ENCODE measurements at places on chromosomes 1 and 21.
A peak's percentile ranks its signal among the peaks of the same experiment; 100 is the strongest.

DNA sequence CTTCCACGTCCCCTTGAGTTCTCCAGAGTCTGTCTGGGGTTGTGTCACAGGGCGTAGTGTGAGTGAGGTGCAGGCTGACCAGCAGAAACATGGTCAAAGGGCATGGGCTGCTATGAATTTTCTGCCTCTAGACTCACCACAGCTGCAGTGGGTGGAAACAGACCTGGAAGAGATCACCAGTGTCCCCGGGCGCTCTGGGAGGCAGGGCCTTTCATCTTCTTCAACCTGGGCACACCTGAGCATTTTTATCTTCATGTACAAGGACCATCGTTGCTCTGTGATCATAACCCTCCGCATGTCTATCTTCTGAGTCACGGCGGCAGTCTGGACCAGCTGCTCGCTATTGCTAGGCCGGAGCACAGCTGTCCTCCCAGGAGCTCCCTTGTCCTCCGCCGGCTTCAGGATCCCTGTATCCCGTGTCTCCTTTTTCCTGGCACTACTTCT, 29.6 kb downstream of the DEGS1 start:
- DNase-seq = no peak

- no peak for DNase-seq
Measured at GRCh38 chr1:210702506-210702905, 373.8 kb downstream of the HHAT start.

DNA sequence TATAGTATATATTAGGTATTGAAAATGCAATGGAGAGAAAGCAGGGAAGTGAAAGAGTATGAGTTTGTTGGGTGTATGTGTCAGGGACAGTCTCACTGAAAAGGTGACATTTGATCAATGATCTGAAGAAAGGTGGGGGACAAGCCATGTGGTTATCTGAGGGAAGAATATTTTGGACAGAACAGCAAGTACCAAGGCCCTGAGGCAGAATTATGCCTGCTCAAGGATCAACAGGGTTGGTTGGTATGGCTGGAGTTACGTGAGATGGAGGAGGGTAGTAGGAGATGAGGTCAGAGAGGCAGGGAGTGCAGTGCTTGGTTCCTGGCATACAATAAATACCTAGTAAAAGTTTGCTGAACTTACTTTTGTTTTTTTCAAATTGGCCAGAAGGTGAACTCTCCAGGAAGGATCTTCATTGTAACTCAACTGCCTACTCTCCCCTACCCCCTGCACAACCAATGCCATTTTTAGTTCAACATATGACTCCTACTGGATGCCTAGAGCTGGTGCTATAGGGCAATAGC, 1.8 kb downstream of the LAMTOR2 start:
- no peak for DNase-seq

DNA sequence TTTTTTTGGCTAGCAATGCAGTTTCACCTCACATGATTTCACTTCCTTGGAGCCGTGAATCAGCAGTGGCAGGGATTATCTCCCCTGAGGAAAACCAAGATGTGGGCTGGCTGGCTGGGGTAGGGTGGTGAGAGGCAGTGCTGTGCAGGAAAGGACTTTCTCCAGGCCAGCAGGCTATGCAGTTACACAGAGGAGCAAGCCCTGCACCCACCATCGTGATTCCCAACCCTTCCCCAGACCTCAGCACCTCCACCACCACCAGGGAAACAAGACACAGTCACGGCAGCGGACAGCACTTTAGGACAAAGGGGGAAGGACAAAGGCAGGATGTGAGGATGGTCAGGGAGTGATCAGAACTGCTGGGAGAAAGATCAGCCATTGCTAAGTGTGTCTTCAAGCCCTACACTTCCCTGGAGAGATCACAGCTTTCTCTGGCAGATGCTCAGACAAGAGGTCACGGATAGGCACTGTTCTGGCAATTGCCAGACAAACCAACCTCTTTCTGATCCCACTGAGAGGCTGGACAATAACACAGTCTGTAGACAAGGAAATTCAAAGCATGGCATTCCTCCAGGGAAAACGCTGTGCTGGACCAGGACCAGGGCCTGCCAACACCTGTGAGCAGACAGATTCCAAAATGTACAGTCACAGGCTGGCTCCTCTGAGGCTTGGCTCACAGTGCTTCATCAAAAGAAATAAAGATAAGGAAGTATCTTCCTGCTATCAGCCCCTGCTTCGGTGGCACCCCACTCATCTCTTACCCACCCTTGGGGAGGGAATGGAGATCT, 509.4 kb downstream of the SMYD3 start:
- no peak for DNase-seq

GRCh38 chr1:203325418-203326091, 20.2 kb downstream of the BTG2 start:
- peak; percentile 78 for DNase-seq

- no peak for DNase-seq
Measured at GRCh38 chr1:222750651-222751050, 13.6 kb downstream of the FAM177B start.

DNA sequence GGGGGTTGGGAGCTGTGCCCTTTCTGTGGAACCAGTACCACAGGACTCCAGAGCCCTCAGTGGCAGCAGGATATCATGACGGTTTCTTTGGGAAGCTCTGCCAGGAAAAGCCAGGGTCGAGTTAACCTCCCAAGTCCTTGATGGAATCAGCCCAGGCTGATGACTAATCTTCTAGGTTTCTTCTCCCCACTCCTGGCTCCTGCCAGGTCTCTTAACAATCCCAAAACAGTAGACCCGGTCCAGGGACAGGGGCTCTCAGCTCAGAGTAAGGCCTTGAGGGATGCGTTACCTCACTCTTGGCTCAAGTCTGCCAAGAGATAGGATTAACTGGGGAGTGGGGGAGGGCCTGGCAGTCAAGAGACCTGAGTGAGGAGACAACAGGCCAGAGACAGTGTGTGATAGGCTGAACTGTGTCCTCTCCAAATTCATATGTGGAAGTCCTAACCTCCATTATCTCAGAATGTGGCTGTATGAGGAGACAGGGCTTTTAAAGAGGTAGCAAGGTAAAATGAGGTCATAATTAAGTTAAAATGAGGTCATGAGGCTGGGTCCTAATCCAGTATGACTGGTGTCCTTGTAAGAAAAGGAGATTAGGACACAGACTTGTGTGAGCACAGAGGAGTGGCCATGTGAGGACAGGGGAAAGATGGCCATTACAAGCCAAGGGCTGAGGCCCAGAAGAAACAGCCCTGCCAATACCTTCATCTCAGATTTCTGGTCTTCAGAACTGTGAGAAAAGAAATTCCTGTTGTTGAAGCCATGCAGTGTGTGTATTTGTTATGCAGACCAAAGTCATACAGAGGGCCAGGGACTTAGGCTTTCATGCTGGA, 95.0 kb downstream of the BEND5 start:
- no peak for DNase-seq

GRCh38 chr1:72326494-72326893, 44.2 kb upstream of the NEGR1 start:
- DNase-seq = no peak

DNA sequence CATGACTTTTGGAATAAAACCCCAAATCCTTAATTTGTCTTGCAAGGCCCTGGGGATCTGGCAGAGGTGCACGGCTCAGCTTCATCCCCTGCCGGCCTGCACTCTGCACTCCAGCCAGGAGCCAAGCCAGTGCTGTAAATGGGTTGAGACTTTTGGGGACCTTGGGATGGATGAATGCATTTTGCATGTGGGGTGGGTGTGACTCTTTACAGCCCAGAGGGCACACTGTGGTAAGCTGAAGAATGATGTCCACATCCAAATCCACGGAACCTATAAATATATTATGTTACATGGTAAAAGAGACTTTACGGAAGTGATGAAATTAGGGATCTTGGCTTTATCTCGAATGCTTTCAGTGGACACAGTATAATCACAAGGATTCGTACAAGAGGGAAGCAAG, 177.8 kb downstream of the EDEM3 start:
- no peak for DNase-seq

GRCh38 chr1:114094675-114095074, 59.0 kb downstream of the SYT6 start:
- no peak for DNase-seq

GRCh38 chr1:160404094-160404493, 3.7 kb downstream of the VANGL2 start:
- DNase-seq = no peak

GRCh38 chr1:213138391-213138790, 87.3 kb downstream of the RPS6KC1 start:
- peak; percentile 52 for DNase-seq

GRCh38 chr1:242718967-242719366, 194.5 kb upstream of the PLD5 start:
- DNase-seq = no peak

DNA sequence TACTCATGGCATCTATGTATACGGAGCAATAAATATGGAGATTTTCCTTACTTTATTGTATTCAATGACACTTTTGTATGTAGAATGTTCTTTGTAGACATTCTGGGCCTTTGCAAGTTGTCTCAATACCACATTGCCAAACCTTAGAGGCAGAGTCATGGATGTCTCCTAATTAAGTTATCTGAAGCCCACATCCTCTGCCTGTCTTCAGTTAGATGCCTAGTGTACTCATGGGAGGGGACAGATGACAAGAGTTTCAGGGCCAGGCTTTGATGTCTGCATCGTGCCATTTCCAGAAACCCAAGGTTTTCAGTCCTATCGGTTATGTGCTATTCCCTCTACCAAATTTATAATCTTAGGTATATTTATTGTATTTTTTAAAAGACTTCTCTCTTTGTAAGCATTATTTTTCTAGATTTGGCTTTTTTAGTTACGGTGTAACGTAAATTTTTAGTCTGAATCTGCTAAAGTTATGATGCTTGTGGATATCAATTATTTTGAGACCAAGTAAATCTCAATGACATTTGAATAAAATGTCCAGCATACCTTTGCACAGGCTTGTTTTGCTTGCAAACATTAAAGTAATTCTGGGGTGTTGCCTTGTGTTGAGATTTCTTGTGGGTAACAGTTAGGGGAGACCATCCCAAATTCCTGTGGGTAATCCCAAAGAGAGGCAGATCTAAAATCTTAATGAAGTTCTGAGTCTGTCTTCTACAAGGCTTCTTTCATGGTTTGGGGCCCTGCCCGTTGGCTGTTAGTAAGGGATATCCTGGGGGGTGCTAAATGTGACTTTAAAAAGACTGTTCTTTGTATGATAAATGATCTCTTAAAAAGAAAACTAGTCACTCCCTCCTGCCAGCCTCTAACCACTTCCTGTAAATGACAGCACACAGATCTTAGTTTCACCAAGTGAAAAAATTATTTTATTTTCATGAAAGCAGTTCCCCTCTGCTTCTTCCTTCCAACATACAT, 8.0 kb upstream of the MACF1 start:
- DNase-seq = no peak

DNA sequence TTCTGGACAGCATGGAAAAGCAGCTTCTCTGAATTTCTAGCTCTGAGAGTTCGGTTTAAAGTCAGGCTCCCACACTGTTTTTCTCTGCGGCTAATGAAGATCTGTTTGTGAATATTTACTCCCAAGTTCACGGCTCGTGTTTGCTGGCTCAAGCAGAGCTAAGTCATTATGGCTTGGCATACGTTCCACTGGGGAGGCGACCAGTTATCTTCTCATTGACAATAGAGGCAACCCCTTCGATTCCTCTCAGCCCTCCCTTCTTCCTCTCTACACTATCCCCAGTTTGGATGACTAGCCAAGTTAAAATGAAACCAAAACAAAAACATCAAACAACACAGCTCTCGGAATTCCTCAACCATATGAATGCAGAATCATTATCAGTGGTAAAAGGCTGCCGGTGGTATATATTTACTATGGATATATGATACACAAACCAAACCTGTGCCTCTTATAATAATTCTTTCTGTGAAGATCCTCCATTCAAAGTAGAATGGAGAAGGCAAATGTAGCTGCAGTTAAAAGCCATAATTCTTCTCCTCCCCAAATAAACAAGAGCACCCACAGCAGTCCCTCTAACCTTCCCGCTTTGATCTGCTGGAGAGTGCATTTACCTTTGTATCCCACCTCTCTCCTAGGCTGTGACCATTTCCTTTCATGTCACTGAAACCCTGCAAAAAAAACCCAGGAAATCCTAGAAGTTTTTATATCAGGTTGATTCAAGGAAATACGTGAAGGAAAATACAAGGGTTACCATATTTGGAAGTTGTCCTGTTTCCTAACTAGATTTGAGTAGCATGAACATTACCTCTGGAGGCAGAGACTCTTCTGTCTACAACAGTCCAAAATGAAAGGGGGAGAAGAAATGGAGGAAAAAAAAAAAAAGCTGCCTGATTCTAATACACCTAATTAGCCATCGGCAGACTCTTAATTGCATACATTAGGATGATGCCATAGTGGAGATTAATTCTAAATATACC, 108.3 kb upstream of the USH2A start:
- peak; percentile 23 for DNase-seq

Measured in NCI-H1417 (cell line).